ENCODE measurements at places on chromosomes 12 and 14.

DNA sequence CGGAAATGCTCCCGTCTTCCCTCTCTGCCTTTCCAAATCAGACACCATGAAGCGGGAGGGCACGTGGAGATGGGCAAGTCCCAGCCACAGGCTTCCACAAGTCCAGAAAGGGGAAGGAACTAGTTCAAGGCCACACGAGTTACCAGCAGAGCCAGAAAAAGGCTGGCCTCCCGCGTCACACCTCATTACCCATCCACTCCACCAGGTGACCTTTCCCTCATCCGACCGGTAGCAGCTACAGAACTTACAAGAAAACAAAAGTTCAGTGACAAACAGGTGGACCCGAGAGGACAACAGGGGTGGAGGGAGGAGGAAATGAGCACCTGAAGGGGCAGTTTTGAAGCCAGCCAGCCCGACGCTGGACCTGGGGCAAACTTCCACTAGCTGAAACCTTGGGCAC is 46.9 kb downstream of the CHGA start:
- no peak for DNase-seq

DNA sequence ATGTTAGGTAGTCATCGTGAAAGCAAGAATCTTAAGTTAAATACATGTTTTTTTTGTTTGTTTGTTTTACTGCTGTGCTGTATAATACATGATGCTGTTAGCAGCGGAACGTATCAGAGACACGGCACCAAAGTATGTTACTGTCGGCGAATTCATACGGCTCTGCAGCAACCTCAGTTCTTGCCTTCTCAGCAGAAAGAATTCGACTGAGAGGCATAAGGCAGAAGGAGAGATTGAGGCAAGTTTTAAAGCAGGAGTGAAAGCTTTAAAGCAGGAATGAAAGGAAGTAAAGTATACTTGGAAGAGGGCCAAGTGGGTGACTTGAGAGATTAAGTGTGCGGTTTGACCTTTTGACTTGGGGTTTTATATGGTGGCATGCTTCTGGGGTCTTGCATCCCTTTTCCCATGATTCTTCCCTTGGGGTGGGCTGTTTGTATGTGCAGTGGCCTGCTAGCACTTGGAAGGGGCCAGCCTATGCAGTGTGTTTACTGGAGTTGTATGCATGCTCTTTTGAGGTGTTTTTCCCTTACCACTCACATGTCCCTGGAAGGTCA is 23.7 kb downstream of the LEMD3 start:
- no peak for DNase-seq

GRCh38 chr12:39277416-39277815 is 165.5 kb downstream of the KIF21A start:
- no peak for DNase-seq

GRCh38 chr12:3130057-3130830 is 53.1 kb downstream of the TSPAN9 start:
- DNase-seq: no peak

GRCh38 chr12:76152181-76152807 is 67.8 kb upstream of the NAP1L1 start:
- DNase-seq: no peak

GRCh38 chr12:132953771-132954170 is 2.3 kb downstream of the ZNF605 start:
- DNase-seq: no peak

- no peak for DNase-seq
These were observed 5.2 kb downstream of the GPX2 start for GRCh38 chr14:64937171-64937820.

- no peak for DNase-seq
These were observed 297.5 kb downstream of the RPAP3 start for GRCh38 chr12:47408171-47408871.

Measured in stimulated activated CD4-positive, alpha-beta T cell treated with anti-CD3 and anti-CD28 coated beads, TNF-alpha, amount 100 ng/mL, for 24 hours (primary cell).